ENCODE measurements at places on chromosomes 12 and 14.

DNA sequence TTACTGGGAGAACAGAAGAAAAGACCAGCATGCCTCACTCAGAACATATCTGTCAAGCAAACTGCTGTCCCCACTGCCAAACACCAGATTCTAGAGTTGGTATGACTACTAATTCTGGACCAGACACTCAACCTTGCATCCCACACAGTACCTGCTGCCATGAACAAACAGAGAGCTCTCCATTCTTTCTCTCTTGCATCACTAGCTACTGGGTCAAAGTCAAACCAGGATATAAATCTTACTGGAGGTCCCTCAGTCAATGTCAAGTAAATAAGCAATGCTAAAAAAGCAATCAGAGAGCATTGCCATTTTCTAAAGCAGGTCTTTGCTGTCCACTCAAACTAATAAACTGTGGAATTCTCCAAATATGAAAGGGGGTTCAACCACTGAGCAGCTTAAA lies 452.4 kb upstream of the SEL1L start:
- DNase-seq: no peak

DNA sequence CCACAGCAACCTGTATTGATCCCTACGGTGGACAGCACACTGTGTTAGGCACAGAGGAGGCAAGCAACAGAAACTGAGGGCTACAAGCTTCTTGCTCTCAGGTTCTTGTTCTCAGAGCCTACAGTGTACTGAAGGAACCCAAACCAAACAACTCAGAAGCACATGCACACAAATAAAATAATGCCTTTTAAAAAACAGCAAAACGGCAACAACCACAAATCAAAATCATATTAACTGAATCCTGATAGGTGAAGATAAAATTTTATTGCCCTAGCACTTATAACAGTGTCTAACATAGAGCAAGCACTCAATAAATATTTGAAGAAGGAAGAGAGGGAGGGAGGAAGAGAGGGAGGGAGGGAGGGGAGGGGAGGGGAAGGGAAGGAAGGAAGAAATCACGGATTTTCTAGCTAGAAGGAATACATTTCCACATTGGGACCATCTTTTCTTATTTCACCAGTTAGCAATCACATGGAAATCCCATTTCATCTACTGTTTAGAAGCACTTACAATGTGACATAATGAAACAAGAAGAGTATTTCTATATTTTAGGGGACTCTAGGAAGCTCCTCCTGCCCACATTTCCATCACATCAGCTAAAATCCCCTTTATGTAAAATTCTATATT lies 27.2 kb downstream of the DMAC2L start:
- no peak for DNase-seq

DNA sequence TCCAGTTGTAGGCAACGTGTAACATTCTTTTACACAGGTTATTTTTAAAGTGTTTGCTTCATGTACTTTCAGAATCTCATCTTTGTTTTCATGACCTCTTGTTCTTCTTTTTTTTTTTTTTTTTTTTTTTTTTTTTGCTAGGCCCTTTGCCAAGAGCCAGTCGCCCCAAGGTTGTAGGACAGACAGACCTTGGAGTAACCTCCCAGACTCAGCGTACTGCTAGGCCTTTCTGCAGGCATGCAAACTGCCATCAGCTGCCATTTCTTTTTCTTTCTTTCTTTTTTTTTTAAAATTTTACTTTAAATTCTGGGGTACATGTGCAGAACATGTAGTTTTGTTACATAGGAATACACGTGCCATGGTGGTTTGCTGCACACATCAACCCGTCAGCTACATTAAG lies 452.3 kb upstream of the MDGA2 start:
- DNase-seq: no peak

DNA sequence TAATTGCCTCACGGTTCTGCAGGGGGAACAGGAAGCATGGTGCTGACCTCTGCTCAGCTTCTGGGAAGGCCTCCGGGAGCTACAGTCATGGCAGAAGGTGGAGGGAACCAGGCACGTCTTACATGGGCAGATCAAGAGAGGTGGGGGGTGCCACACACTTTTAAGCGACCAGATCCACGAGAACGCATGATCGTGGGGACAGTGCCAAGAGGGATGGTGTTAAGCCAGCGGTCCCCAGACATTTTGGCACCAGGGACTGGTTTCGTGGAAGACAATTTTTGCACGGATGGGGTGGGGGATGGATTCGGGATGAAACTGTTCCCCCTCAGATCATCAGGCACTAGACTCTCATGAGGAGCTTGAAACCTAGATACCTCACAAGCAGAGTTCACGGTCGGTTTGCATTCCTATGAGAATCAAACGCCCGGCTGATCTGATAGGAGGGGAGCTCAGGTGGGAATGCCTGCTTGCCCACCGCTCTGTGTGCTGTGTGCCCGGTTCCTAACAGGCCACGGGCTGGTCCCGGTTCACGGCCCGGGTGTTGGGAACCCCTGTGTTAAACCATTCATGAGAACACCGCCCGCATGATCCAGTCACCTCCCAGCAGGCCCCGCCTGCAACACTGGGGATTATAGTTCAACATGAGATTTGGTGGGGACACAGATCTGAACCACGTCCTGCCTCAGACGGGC lies 96.9 kb downstream of the ADGRD1 start:
- no peak for DNase-seq

DNA sequence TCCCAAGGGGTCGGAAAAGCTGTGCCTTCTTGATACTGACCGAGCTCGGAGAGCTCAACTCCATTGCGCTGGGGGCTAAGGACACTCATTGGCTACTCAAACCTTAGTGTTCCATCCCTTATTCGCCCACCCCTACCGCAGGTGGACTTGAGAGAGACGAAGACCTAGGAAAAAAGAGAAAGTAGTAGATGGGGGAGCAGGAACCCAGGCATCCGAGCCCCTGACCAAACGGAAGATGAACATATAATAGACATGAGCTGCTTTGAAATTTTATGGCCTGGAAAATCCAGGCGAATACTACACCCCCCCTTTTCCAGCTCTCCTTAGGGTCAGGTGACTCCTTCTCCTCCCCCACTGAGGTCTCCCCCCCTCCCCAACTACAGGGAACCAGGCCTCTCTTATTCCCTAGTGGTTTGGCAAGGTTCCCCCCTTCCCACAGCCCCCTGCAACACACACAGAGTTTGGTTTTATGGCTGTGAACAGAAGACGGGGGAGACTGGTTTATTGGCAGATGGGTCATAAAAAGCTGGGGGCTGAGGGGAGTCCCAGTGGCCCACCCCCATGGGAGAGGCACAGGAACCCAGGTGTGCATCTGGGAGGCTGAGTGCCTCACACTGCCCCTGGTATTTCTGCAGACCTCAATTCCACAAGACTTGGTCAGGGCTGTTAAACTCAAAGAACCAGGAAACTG lies 1.6 kb downstream of the GDF11 start:
- no peak for DNase-seq

DNA sequence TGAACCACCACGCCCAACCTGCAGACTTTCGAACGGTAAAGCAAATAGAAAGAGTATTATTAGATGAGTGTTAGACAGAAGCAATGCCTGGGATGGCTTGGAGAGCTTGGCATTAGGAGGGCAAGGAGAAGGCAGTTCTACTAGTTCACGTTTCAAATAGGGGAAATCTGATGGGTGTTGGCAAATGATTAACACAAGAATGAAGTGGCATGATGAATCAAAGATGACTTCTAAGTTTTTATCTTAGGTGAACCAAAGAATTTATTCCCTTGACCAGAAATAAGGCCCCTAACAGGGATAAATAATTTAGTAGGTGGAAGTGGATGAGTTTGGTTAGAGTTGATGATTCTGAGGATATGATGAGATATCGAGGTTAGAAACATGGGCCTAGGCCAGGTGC lies 38.5 kb downstream of the DRAM1 start:
- DNase-seq: no peak

Measured in IMR-90 (cell line).